ENCODE measurements at places on chromosomes 6 and 20. TPM values are rescaled to one million over a fixed set of nuclear protein-coding genes. Genes with fewer than 3 reads are reported as not detected.

Gene PRR3
- 20.3 TPM for total RNA-seq

Gene OXT
- 1.9 TPM for total RNA-seq

Gene ESR1
- not detected for total RNA-seq

Gene FERMT1
- 34.7 TPM for total RNA-seq

Gene SASH1
- 41.7 TPM for total RNA-seq

Gene DEFB124
- not detected for total RNA-seq

Gene FAM217A
- total RNA-seq, result not detected

Gene RIPOR2
- 0.86 TPM for total RNA-seq

GRCh38 chr6:168741942-168742782 lies 301.2 kb downstream of the SMOC2 start:
- no peaks in the 10 kb centered on the region for H3K27me3 ChIP-seq
- H3K4me3 ChIP-seq, result no peak overlapping the region
- peak overlapping the region; percentile 37 for H3K27ac ChIP-seq
- DNase-seq, result no peak
- H3K4me1 ChIP-seq, result peaks cover 16% of the 10 kb centered on the region
- no peaks in the 10 kb centered on the region for H3K36me3 ChIP-seq

DNA sequence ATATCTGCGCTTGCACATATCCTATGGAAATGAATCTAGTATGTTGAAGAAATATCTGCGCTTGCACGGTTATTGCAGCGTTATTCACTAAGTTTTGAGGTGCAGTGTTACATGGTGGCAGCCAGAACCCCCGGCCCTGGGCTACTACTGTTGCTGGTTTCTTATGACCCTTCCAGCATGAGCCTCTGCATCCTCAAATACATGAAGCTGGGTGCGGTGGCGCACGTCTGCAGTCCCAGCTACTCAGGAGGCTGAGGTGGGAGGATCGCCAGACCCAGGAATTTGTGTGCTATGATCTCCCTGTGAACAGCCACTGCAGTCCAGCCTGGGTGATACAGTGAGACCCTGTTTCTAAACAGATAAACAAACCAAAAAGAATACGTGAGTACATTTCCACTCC lies 9.3 kb upstream of the CEBPB start:
- no peaks in the 10 kb centered on the region for H3K4me1 ChIP-seq
- no peaks in the 10 kb centered on the region for H3K36me3 ChIP-seq
- no peak overlapping the region for H3K27ac ChIP-seq
- no peak for DNase-seq
- H3K27me3 ChIP-seq, result no peaks in the 10 kb centered on the region

DNA sequence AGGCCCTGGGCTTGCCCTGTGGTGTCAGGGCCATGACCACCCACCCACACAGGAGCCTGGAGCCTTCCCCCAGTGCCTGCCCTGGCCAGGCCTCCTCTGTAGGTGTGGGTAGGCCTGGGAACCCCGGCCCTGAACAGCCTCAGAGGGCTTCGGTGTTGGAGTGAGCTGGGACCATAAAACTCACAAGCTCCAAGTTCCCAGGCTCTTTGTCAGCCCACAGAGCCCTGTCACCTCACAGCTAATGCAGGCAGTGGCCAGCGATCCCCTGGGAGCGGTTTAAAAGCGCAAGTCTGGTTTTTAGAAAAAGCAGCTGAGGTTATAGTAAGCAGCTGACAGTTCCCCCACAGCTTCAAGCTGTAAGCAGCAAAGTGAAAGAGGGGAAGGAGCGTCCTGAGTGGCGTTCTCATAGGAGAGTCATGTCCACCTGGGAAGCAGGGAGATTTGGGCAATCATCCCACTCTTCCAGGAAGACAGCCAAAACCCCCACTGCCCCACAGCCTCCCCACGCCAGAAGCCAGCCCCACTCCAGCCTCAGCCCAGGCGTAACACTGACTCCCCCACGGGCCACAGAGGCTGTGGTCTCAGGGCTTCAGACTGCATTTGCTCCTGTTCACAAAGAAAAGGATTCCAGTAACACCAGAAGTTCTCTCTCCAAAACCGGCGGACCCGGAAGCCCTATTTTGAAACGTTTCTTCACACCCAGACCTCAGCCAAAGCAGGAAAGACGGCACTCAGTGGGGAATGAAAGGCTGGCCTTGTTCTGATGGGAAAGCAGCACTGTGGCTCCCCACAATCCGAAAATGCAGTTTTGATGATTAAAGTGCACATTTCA lies 34.3 kb upstream of the FOXC1 start:
- DNase-seq, result no peak
- H3K4me3 ChIP-seq, result no peak overlapping the region
- H3K4me1 ChIP-seq, result no peaks in the 10 kb centered on the region
- no peaks in the 10 kb centered on the region for H3K36me3 ChIP-seq
- H3K27me3 ChIP-seq, result no peaks in the 10 kb centered on the region
- no peak overlapping the region for H3K27ac ChIP-seq

- no peaks in the 10 kb centered on the region for H3K36me3 ChIP-seq
- peak; percentile 7 for DNase-seq
- H3K27ac ChIP-seq, result peak overlapping the region; percentile 68
- H3K4me3 ChIP-seq, result no peak overlapping the region
- H3K27me3 ChIP-seq, result no peaks in the 10 kb centered on the region
Measured at GRCh38 chr6:2542101-2542857, 208.4 kb downstream of the MYLK4 start.

- no peak overlapping the region for H3K4me3 ChIP-seq
- no peak overlapping the region for H3K27ac ChIP-seq
- H3K4me1 ChIP-seq, result no peaks in the 10 kb centered on the region
- no peaks in the 10 kb centered on the region for H3K27me3 ChIP-seq
Measured at GRCh38 chr6:14635195-14635594, 517.6 kb downstream of the CD83 start.

- no peak overlapping the region for H3K27ac ChIP-seq
- H3K4me3 ChIP-seq, result no peak overlapping the region
- H3K27me3 ChIP-seq, result no peaks in the 10 kb centered on the region
- H3K36me3 ChIP-seq, result no peaks in the 10 kb centered on the region
- no peaks in the 10 kb centered on the region for H3K4me1 ChIP-seq
- DNase-seq, result no peak
Measured at GRCh38 chr6:71468841-71469700, 180.5 kb downstream of the OGFRL1 start.

DNA sequence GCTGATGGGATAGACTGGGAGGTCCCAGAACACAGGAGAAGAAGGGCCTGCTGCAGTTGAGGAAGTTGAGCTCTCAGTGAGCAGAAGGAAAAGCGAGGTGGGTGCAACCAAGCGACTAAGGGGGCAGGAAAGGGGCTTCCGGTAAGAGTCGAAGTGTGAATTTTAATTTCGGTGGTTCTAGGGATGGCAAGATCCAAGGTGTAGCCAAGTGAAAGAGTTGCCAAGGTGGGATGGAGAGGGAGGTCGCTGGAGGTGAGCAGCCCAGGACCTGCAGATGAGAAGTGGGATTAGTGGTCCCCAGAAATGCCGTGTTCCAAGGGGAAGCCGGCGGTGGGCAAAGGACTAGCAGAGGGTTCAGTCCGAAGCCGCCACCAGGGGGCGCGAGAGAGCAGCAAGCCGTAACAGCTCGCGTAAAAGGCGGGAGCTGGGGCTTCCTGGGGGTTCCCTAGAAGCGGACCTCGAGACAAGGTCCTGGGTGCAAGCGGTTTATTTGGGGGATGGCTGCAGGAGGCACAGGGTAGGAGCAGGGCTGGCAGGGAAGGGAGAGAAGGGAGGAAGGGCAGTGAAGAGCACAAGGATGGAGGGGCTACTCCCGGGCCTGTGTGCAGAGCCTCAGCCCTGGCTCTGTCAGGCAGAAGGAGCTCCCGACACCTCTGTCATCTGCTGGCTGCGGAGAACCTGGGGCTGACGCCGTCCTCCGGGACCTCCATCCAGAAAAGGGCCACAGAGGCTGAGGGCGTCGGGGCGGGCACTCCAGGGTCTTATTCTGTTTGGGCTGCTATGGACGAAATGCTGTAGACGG lies 103.6 kb downstream of the PAX1 start:
- H3K4me3 ChIP-seq, result no peak overlapping the region
- H3K4me1 ChIP-seq, result no peaks in the 10 kb centered on the region
- no peaks in the 10 kb centered on the region for H3K36me3 ChIP-seq
- DNase-seq, result peak; percentile 54
- no peaks in the 10 kb centered on the region for H3K27me3 ChIP-seq

- DNase-seq, result no peak
- peak overlapping the region; percentile 11 for H3K27ac ChIP-seq
- H3K4me3 ChIP-seq, result no peak overlapping the region
- no peaks in the 10 kb centered on the region for H3K36me3 ChIP-seq
- H3K27me3 ChIP-seq, result no peaks in the 10 kb centered on the region
Measured at GRCh38 chr6:11424395-11425034, 113.0 kb upstream of the TMEM170B start.

DNA sequence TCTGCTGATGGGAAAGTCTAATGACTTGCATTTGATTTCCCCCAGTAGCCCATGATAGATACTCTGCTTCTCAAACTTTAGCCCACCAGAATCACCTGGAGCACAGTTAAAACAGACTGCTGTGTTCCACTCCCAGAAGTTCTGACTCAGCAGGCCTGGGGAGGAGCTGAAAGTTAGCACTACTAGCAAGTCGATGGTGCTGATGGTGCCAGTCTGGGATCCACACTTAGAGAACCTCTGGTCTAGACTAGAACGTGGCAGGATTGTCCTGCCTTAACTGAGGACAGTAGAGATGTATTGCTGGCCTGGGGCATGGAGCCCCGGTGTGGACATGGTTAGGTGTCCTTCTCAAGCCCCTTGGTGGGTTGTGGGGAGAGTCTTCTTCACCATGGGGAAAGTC lies 8.7 kb downstream of the TOX2 start:
- no peak overlapping the region for H3K27ac ChIP-seq
- no peak overlapping the region for H3K4me3 ChIP-seq
- peaks cover 4% of the 10 kb centered on the region for H3K27me3 ChIP-seq

GRCh38 chr6:138007014-138007472 lies 100.2 kb downstream of the PERP start:
- peak; percentile 48 for DNase-seq
- H3K4me1 ChIP-seq, result peaks cover 12% of the 10 kb centered on the region
- H3K4me3 ChIP-seq, result no peak overlapping the region
- H3K27ac ChIP-seq, result peak overlapping the region; percentile 18

DNA sequence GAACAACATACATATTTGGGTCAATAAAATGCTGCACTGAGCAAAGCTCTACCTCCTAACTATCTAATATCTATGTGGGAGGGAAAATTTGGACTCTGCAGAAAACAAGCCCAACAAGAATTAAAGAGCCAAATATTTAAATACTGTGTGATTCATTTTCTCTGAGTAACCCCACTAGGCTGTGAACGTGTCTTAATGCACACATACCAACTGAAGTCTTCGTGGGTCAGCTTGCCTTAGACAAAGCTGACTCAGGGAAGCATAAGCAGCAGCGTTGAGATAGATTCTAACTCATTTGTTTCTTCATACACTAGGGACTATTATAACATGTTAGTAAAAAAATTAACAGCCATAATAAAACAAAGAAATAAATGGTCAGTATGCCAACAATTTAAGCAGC lies 114.3 kb downstream of the GJA1 start:
- no peaks in the 10 kb centered on the region for H3K27me3 ChIP-seq
- DNase-seq, result no peak
- no peaks in the 10 kb centered on the region for H3K4me1 ChIP-seq

GRCh38 chr20:47677635-47678453 lies 107.4 kb downstream of the SULF2 start:
- H3K27ac ChIP-seq, result peak overlapping the region; percentile 31
- no peak overlapping the region for H3K4me3 ChIP-seq
- no peaks in the 10 kb centered on the region for H3K36me3 ChIP-seq
- peak; percentile 87 for DNase-seq
- H3K4me1 ChIP-seq, result peaks cover 27% of the 10 kb centered on the region

GRCh38 chr6:123527406-123527805 lies 109.3 kb downstream of the TRDN start:
- H3K27me3 ChIP-seq, result no peaks in the 10 kb centered on the region
- H3K4me3 ChIP-seq, result no peak overlapping the region
- H3K4me1 ChIP-seq, result no peaks in the 10 kb centered on the region
- no peaks in the 10 kb centered on the region for H3K36me3 ChIP-seq

DNA sequence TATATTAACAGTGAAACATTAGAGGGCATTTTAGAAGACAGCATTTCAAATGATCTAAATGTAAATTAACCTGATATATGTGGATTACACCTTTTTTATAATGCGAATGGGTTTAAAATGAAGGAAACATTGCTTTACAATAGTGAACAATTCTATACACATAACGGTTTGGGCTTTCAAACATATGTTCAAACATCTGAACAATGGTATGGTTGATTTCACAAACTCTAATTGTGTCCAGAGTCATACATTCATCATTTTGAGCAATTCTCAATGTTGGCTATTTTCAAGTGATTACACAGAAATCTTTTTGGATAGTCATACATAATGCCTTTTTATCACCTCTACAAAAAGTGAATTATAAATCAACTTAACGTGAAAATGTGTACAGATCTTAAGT lies 578.1 kb downstream of the PHF3 start:
- no peak overlapping the region for H3K27ac ChIP-seq
- DNase-seq, result no peak
- peaks cover 5% of the 10 kb centered on the region for H3K4me1 ChIP-seq
- H3K4me3 ChIP-seq, result no peak overlapping the region
- no peaks in the 10 kb centered on the region for H3K36me3 ChIP-seq

GRCh38 chr20:24961384-24962181 lies 12.5 kb downstream of the CST7 start:
- no peak for DNase-seq
- no peak overlapping the region for H3K4me3 ChIP-seq
- H3K36me3 ChIP-seq, result peaks cover 1% of the 10 kb centered on the region

DNA sequence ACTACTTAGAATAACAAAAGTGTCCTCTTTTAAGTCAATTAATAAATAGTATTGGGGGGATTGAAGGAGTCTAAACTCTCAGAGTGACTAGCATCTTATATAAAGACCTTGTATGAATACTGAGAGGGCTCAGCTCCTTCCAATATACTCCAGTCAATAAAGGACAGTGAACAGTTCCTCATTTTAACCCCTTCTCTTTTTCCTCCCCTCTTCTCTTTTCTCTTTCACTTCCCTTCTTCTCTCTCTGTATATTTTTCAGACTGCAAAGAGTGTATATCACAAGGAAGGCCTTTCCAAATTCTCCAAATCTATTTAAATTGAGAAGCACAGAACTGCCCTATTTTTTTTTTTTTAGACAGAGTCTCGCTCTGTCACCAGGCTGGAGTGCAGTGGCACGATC lies 99.5 kb downstream of the CD164 start:
- no peaks in the 10 kb centered on the region for H3K4me1 ChIP-seq
- no peak overlapping the region for H3K4me3 ChIP-seq
- H3K27ac ChIP-seq, result no peak overlapping the region
- H3K27me3 ChIP-seq, result no peaks in the 10 kb centered on the region
- no peaks in the 10 kb centered on the region for H3K36me3 ChIP-seq
